ENCODE measurements at places on chromosomes 4 and X. TPM values are rescaled to one million over a fixed set of nuclear protein-coding genes. Genes with fewer than 3 reads are reported as not detected.

Gene ESX1
- 0.11 TPM for total RNA-seq

Gene RASSF6
- not detected for total RNA-seq

Gene ANKRD50
- total RNA-seq: 0.39 TPM

Gene STOX2
- total RNA-seq: not detected

Gene RTL5
- 0.25 TPM for total RNA-seq

Gene TCEAL7
- not detected for total RNA-seq

Gene TEC
- total RNA-seq: 2.4 TPM

Gene EREG
- total RNA-seq: not detected

Gene ATP1B4
- total RNA-seq: not detected

Gene DKK2
- not detected for total RNA-seq

Gene GUCY1B1
- 0.30 TPM for total RNA-seq

Gene PDGFRA
- total RNA-seq: not detected

Gene GPR34
- not detected for total RNA-seq

Gene NEIL3
- total RNA-seq: 18.2 TPM

Gene PPARGC1A
- not detected for total RNA-seq

Gene SEPTIN6
- 179 TPM for total RNA-seq

Gene RHOXF2
- total RNA-seq: not detected
